ENCODE measurements at places on chromosomes 13 and 19. TPM values are rescaled to one million over a fixed set of nuclear protein-coding genes. Genes with fewer than 3 reads are reported as not detected.

Gene CPB2
- total RNA-seq = 33.5 TPM

Gene TEX29
- 0.97 TPM for total RNA-seq

Gene DZIP1
- total RNA-seq = 9.0 TPM

Gene ATP8B3
- 2.1 TPM for total RNA-seq

Gene IGFL3
- total RNA-seq = not detected

Gene STOML3
- total RNA-seq = 2.7 TPM

Gene ZNF30
- 3.5 TPM for total RNA-seq

Gene SLC10A2
- not detected for total RNA-seq

Gene USPL1
- total RNA-seq = 14.9 TPM

Gene RDH13
- 26.0 TPM for total RNA-seq

Gene LSR
- total RNA-seq = 74.1 TPM

- DNase-seq = no peak
- H3K27ac ChIP-seq = no peak overlapping the region
- H3K4me1 ChIP-seq = peaks cover 38% of the 10 kb centered on the region
- H3K36me3 ChIP-seq = peaks cover 60% of the 10 kb centered on the region
- H3K27me3 ChIP-seq = no peaks in the 10 kb centered on the region
- no peak overlapping the region for H3K4me3 ChIP-seq
Measured at GRCh38 chr19:40367577-40368434, 19.3 kb downstream of the PLD3 start.

DNA sequence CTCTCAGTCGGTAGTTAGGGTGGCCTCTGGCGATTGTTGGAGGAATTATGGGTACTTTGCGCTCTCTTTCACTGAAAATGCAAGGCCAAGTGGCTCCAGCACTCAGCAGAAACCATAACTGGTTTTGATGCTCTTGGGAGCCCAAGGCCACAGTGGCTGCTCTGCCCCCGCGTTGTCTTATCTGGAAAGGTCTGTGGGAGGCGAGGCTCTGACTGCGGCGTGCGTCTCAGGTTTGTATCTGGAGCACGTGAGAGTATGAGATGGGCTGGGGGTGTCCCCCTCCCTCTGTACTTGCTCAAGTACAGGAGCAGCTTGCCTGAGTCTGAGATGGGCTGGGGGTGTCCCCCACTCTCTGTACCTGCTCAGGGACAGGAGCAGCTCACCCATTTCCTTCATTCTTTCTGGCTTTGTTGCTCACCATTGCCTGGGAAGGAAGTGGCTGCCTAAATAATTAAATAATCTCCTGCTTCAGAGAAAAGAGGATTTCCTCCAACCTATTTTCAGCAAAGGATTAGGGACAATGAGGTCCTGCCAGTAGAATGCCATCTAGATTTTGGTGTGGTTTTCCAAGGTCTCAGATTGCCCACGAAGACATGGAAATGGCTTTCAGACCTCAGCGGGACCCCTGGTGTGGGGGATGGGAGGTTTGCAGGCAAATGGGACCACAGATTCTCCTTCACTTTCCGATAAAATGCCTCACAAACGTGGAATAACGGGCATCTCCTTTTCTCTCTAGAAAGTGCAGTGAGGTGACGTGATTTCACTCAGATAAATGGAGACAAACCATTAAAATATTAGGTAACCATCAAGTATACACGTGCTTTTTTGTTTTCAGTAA lies 14.7 kb downstream of the ATP11A start:
- no peak overlapping the region for H3K4me3 ChIP-seq
- no peak for DNase-seq
- peak overlapping the region; percentile 53 for H3K27ac ChIP-seq
- peaks cover 5% of the 10 kb centered on the region for H3K36me3 ChIP-seq
- H3K27me3 ChIP-seq = no peaks in the 10 kb centered on the region

- H3K36me3 ChIP-seq = peaks cover 68% of the 10 kb centered on the region
- peak overlapping the region; percentile 37 for H3K27ac ChIP-seq
- H3K4me1 ChIP-seq = peaks cover 14% of the 10 kb centered on the region
- no peaks in the 10 kb centered on the region for H3K27me3 ChIP-seq
- no peak for DNase-seq
Measured at GRCh38 chr19:46840498-46840942, 10.1 kb downstream of the AP2S1 start.

DNA sequence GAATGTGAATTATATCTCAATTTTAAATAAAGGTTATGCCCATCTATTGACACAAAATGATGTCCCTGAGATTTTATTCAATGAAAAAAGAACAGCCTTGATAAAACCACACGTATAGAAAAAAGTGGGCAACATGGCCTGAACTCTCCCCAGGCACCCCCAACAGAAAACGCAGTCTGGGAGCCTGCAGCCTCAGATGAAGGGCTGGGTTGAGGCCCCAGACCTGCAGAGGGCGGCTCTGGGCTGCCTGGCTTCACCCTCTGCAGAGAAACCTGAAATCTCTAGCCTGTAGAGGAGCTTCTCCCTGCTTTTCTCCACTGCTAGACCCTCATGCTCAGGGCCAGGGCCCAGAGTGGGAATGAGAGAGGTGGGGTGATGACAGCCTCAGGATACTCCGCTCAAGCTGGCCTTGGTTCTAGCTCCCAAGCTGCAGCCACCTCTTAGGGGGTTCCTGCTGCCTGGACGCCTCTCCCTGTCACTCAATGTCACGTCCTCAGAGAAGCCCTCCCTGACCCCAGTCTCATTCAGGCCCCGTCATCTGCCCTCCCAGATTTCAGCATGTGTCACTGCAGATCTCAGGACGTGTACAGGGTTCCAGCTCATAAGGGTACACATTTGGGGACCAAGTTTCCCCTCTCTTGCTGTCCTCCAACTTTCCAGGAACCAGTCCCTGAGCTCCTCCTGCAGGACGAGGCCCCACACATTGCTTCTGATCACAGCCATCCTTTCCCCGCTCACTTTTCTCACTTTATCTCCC lies 1.8 kb downstream of the MBD3 start:
- no peak for DNase-seq
- peaks cover 21% of the 10 kb centered on the region for H3K4me1 ChIP-seq
- peaks cover 5% of the 10 kb centered on the region for H3K36me3 ChIP-seq
- H3K27ac ChIP-seq = peak overlapping the region; percentile 93
- peak overlapping the region; percentile 84 for H3K4me3 ChIP-seq

- no peak overlapping the region for H3K27ac ChIP-seq
- no peaks in the 10 kb centered on the region for H3K36me3 ChIP-seq
- H3K4me3 ChIP-seq = no peak overlapping the region
- DNase-seq = no peak
- H3K4me1 ChIP-seq = no peaks in the 10 kb centered on the region
Measured at GRCh38 chr13:63085851-63086250, 1670.2 kb upstream of the PCDH20 start.

GRCh38 chr19:19192078-19192882 lies at the start of the genes BORCS8 and RFXANK:
TSS of gene BORCS8 (minus strand) at chr19:19192152. CDS start at chr19:19192117, 35 bp downstream.
TSS of gene RFXANK (plus strand) at chr19:19192258. CDS start at chr19:19193947, 1,689 bp downstream.
- peaks cover 44% of the 10 kb centered on the region for H3K4me1 ChIP-seq
- H3K4me3 ChIP-seq = peak within 1 kb of the TSS; percentile 99
- peaks cover 16% of the 10 kb centered on the region for H3K36me3 ChIP-seq
- peak within 1 kb of the TSS; percentile 100 for H3K27ac ChIP-seq

DNA sequence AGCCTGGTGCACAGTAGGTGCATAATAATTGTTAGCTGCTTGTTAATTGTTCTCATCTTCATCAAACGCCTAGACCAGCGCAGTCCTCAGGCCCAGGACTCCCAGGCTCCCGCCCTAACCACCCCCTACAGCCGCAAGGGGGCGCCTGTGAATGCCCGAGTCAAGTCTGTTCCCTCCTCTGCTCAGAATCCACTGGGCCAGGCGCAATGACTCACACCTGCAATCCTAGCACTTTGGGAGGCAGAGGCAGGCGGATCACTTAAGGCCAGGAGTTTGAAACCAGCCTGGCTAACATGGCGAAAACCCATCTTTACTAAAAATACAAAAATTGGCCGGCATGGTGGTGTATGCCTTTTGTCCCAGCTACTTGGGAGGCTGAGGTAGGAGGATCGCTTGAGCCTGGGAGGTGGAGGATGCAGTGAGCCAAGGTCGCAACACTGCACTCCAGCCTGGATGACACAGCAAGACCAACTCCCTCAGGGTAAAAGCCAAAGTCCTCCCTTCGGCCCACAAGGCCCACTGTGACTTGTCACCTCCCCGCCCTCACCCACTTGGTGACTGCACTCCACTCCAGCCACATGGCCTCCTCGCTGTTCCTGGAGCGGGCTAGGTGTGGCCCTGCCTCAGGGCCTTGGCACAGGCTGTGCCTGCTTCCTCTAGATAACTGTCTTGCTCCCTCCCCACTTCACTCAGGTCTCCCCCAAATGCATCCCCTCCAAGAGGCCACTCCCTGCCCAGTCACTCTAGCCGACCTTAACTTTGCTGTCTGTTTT lies 9.1 kb downstream of the ZNF653 start:
- no peak overlapping the region for H3K4me3 ChIP-seq
- H3K36me3 ChIP-seq = peaks cover 42% of the 10 kb centered on the region
- no peak overlapping the region for H3K27ac ChIP-seq
- peak; percentile 72 for DNase-seq
- no peaks in the 10 kb centered on the region for H3K27me3 ChIP-seq
- no peaks in the 10 kb centered on the region for H3K4me1 ChIP-seq

- peaks cover 8% of the 10 kb centered on the region for H3K4me1 ChIP-seq
- peak overlapping the region; percentile 62 for H3K27ac ChIP-seq
- H3K27me3 ChIP-seq = no peaks in the 10 kb centered on the region
- peak; percentile 62 for DNase-seq
- no peaks in the 10 kb centered on the region for H3K36me3 ChIP-seq
Measured at GRCh38 chr19:15779756-15780476, 7.5 kb upstream of the OR10H5 start.

DNA sequence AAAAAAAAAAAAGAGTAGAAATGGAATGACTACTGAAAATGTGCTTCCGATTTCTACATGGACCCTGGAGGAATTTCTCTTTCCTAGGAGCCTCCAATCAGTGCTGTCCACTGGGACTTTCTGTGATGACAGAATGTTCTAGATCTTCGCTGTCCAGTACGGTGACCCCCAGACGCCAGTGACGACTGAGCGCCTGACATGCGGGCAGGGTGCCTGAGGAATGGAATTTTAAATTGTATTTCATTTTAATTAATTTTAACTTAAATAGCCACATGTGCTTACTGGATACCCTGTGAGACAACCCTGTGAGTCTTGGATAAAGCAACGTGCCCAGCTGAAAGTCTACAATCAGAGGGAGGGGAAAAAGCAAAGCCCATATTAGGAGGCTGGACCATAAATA lies 4.1 kb upstream of the TLE6 start:
- H3K4me1 ChIP-seq = peaks cover 92% of the 10 kb centered on the region
- H3K27ac ChIP-seq = peak overlapping the region; percentile 82
- no peaks in the 10 kb centered on the region for H3K36me3 ChIP-seq

GRCh38 chr13:33545492-33545891 lies 259.9 kb upstream of the STARD13 start:
- peak overlapping the region; percentile 5 for H3K27ac ChIP-seq
- DNase-seq = no peak
- H3K4me1 ChIP-seq = peaks cover 35% of the 10 kb centered on the region
- no peak overlapping the region for H3K4me3 ChIP-seq
- no peaks in the 10 kb centered on the region for H3K27me3 ChIP-seq

DNA sequence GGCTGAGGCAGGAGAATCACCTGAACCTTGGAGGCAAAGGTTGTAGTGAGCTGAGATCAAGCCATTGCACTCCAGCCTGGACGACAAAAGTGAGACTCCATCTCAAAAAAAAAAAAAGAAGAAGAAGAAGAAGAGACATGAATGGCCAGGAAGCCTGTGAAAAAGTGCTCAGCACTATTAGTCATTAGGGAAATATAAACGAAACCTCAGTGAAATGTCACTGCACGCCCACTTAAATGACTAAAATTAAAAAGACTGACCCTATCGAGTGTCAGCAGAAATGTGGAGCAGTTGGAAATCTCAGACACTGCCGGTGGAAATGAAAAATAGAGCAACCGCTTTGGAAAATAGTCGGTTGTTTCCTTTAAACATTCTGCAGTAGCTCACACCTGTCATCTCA lies 5.5 kb upstream of the TYROBP start:
- peaks cover 4% of the 10 kb centered on the region for H3K27me3 ChIP-seq
- H3K4me1 ChIP-seq = peaks cover 4% of the 10 kb centered on the region
- H3K36me3 ChIP-seq = no peaks in the 10 kb centered on the region
- peak overlapping the region; percentile 11 for H3K27ac ChIP-seq
- H3K4me3 ChIP-seq = no peak overlapping the region

GRCh38 chr13:59346999-59347723 lies 816.6 kb downstream of the DIAPH3 start:
- H3K27ac ChIP-seq = no peak overlapping the region
- no peaks in the 10 kb centered on the region for H3K4me1 ChIP-seq
- no peaks in the 10 kb centered on the region for H3K36me3 ChIP-seq
- H3K27me3 ChIP-seq = no peaks in the 10 kb centered on the region
- DNase-seq = no peak
- no peak overlapping the region for H3K4me3 ChIP-seq

GRCh38 chr19:20928371-20928770 lies 5.3 kb downstream of the ZNF85 start:
- DNase-seq = no peak
- H3K36me3 ChIP-seq = no peaks in the 10 kb centered on the region
- H3K27me3 ChIP-seq = no peaks in the 10 kb centered on the region
- peaks cover 8% of the 10 kb centered on the region for H3K4me1 ChIP-seq

GRCh38 chr13:40132249-40132648 lies 476.8 kb downstream of the COG6 start:
- no peaks in the 10 kb centered on the region for H3K36me3 ChIP-seq
- DNase-seq = no peak
- no peak overlapping the region for H3K4me3 ChIP-seq
- no peak overlapping the region for H3K27ac ChIP-seq
- H3K4me1 ChIP-seq = peaks cover 5% of the 10 kb centered on the region

DNA sequence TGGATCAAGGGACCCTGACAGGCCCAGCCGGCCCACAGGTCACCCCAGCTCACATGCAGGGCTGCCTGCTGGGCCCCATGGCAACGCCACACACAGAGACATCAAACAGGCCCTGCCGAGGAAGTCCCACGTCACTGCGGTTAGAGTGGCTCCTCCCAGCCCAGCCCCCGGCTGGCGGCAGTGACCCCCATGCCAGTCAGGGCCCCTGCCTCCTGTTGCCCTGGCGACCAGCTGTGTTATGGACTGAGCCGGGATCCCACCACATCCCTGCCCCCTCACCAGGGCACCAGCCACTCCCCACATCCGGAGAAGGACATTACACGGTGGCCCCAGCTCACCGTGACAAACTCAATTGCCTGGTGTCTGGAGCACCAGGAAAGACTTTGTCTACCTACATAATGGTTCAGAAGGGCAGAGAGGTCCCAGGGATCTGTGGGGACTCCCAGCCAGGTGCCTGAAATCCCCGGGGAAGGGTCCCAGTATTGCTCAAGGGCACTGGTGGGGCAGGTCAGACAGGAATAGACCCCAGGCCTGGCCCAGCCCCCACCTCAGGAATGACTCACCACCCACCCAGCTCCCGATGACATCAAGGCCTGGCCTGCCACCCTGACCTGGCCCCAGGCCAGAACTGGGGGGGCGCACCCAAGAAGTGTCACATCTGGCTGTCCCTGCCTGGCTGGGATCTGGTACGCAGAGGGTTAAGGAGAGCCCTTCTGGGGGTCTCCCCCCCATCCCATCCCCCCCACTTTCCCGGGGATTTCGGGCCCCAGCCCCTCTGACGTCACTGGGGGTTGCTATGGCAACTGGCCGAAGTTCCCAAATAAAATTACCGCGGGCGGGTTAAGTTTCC lies 30.2 kb upstream of the NANOS3 start:
- H3K4me3 ChIP-seq = peak overlapping the region; percentile 59
- H3K36me3 ChIP-seq = no peaks in the 10 kb centered on the region

GRCh38 chr13:44373601-44374347 lies at the start of gene SERP2:
TSS of gene SERP2 (plus strand) at chr13:44373824. CDS start at chr13:44374026, 202 bp downstream.
- peak within 1 kb of the TSS; percentile 62 for H3K4me3 ChIP-seq
- H3K27me3 ChIP-seq = peaks cover 9% of the 10 kb centered on the region
- H3K27ac ChIP-seq = peak within 1 kb of the TSS; percentile 22
- no peak for DNase-seq

- no peak for DNase-seq
- peaks cover 49% of the 10 kb centered on the region for H3K4me1 ChIP-seq
- H3K27me3 ChIP-seq = no peaks in the 10 kb centered on the region
Measured at GRCh38 chr13:41641429-41641828, 184.1 kb downstream of the RGCC start.
